Large intestine (tissue), 12 donors: ENCODE measurements at places on chromosomes 6 and 20.

GRCh38 chr6:133198725-133199124, 42.4 kb upstream of the EYA4 start:
- no peak for DNase-seq

GRCh38 chr20:38667417-38667956, 56.8 kb upstream of the SLC32A1 start:
- DNase-seq, result no peak

DNA sequence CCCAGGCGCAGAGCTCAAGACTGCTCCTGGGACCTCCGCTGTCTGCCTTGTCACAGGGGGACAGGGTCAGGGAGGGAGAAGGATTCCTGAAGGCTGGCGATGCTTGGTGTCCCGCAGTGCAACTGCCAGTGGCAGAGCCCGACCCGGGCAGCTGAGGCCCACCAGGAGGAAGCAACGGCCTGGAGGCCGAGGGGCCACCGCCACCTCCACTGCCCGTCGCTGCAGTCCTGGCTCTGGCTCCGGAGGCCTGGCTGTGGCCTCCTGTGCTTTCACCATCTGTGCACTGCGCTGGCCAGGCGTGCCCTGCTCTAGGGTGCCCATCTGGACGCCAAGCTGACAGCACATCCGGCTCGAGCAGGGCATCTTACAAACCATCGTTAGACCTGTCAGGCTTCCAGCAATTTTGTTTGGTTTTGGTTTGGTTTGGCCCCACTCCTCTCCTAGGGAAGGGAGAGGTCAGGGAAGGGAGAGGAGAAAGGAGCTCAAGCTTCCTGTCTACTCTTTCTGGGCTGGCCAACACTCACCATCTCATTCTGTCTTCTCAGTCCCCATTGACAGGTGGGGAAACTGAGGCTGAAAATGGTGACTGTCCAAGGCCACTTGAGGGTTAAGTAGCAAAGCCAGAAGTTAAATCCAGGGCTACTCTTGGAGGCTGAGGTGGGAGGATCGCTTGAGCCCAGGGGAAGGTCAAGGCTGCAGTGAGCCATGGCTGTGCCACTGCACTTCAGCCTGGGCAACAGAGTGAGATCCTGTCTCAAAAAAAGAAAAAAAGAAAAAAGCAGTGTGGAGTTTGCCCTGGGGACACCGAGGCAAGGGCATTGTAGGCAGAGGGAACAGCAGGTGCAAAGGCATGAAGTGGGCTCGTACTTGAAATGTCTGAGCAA, 37.7 kb upstream of the NOL4L start:
- DNase-seq, result no peak

GRCh38 chr6:170225852-170226417, 64.9 kb downstream of the DLL1 start:
- DNase-seq, result no peak

DNA sequence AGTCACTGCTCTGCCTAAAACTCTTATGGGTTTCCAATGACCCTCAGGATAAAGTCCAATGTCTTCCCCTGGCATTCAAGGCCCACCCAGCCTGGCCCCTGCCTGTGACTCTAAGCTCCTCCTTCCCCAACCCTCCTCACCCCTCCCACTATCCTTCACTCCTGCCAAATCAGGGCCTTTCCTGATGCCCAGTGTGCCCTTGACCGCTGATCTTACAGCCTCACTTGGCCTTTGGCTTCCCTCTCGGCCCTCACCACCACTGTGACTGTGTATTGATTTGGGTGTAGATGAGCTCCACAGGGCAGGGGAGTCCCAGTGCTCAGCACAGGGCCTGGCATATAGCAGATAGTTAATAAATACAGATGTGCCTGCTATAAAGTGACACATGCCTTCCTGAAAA, 115.7 kb downstream of the TOX2 start:
- no peak for DNase-seq
